Fibroblast of skin of scalp (primary cell): ENCODE measurements at places on chromosomes 1 and 21.

DNA sequence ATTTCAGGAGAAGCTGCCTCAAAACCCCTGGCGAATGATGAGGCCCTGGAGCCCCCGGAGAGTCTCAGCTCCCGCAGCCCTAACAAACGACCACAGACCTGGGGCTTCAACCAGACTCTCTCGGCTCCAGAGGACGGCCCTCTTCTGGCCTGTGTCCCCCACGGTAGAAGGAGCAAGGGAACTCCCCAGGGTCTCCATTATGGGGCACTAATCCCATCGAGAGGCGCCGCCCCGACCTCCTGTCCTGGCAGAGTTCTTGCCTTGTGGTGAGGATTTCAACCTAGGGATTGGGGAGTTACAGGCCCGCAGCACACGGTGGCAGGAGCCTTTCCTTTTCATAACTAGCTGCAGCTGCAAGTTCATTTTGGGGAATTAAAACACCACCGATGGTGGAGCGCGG lies 6.2 kb downstream of the FAAP20 start:
- DNase-seq: no peak

DNA sequence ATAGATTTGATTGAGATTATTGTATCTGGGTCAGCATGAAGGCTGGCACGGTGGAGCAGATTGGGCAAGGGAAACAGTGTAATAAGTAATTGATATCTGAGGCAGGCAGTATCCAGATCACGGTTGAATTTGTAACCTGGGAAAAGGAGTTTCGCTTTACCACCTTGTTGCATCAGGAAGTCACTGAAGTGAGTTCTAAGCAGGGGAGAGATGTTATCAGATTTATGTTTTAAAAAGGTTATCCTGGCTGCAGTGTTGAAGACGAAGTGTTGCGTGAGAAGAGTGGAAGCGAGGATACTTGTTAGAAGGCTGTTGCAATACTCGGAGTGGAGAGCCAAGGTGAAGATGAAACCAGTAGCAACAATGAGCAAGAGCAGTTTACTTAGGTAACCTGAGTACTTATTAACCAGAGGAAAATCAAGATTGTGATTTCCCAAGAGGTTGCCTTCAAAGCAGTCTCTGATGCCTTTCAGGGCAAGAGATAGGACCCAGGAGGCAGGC lies 77.8 kb downstream of the LHX9 start:
- no peak for DNase-seq

DNA sequence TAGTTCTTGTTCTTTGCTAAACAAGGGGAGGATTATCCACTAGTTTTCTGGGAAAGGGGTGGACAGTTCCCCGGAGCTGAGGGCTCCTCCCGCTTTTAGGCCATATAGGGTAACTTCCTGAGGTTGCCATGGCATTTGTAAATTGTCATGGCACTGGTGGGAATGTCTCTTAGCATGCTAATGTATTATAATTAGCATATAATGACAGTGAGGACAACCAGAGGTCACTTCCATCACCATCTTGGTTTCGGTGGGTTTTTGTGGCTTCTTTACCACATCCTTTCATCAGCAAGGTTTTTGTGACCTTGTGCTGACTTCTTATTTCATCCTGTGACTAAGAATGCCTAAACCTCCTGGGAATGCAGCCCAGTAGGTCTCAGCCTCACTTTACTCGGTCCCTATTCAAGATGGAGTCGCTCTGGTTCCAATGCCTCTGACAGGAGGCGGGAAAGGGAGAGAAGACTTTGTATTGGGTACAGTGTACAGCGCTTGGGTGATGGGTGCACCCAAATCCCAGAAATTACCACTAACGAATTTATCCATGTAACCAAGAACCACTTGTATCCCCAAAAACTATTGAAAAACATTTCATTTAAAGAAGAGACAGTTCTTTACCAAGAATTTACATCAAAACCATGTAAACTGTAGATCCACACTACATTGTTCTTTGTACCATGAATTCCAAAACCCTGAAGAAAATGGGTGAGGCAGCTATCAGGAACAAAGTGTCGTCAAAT lies 8.7 kb upstream of the SLC2A5 start:
- peak; percentile 28 for DNase-seq

- DNase-seq: no peak
Observed at GRCh38 chr1:17635811-17636210, 96.3 kb downstream of the ARHGEF10L start.

GRCh38 chr1:31786366-31787060 lies 22.4 kb upstream of the ADGRB2 start:
- DNase-seq: no peak

DNA sequence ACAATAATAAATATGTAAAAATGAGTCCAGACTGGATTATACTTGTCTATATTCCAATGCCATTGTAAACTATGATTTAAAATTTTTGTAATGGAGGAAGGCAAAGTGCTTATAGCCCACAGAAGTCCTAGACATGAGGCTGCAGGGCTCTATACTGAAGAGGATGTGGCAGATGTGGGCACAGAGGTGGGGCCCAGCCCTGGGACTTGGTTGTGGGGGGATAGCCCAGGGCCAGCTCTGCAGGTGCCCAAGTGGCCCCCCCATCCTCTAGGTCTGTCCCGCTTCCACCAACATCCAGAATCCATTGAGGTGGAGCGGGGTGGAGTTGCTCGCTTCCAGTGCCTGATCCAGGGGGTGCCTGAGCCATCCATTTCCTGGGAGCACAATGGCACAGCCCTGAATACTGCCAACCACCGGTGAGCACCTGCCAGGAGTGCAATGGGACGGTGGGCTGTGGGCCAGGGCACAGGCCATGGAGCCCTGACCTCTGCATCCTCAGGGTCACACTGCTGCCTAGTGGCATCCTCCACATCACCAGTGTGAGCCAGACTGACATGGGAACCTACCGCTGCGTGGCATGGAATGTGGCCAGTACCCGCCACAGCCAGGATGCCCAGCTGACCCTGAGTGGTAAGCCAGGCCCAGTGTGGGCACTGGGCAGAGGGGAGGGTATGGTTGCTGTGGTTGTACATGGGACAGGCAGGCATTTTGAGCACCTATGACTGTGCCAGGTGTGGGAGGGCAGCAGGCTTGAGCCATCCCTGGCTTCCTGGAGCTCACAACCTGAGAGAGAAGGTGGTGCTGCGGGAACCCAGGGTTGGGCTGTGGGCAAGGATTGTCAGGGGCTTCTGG lies 21.0 kb downstream of the SLC27A3 start:
- no peak for DNase-seq
